ENCODE measurements at places on chromosomes 1 and 21. TPM values are rescaled to one million over a fixed set of nuclear protein-coding genes. Genes with fewer than 3 reads are reported as not detected.

Gene RFX5
- 39.5 TPM for total RNA-seq

Gene OR2L5
- not detected for total RNA-seq

Gene OVAAL
- not detected for total RNA-seq

Gene CDKN2C
- 107 TPM for total RNA-seq

Gene RHEX
- total RNA-seq = not detected

Gene S100A2
- 34.8 TPM for total RNA-seq

Gene DNAJC8
- total RNA-seq = 155 TPM

Gene TSPEAR
- total RNA-seq = not detected

Gene NTRK1
- not detected for total RNA-seq

Gene IGSF3
- total RNA-seq = 5.0 TPM

Gene RGS8
- not detected for total RNA-seq

Gene SLFNL1
- total RNA-seq = not detected

DNA sequence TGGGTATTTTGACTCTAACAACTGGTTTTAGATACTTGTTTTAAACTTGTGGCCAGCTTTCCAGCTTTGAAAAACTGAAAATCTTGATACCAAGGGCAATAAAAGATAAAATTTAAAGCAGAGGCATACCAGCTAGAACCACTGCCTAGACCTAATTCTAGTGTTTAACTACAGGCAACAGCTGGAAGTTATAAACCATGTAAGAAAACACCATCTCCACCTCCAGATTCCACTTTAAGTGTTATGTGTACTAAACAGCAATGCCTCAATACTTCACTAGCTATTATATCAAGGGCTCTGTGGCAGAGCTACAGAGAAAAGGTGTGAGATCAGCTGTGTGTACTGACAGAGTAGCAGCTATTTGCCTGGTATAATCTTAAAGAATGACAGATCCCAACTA is 69.5 kb downstream of the LPAR3 start:
- no peak for DNase-seq

GRCh38 chr1:78408810-78409209 is 82.0 kb upstream of the PTGFR start:
- no peak for DNase-seq

- peak; percentile 73 for DNase-seq
Measured at GRCh38 chr1:45929257-45929687, 125.9 kb downstream of the MAST2 start.

DNA sequence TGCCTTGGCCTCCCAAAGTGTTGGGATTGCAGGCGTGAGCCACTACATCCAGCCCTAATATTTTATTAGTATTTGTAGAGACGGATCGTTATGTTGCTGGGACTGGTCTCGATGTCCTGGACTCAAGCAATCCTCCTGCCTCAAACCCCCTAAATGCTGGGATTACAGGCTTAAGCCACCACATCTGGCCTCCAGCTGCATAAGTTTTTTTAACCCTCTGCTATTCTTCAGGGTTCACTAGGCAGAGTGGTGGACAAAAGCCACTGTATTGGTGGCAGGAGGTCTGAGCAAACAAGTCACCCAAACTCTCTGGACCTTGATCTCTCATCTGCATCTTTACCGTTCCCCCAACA is 10.1 kb upstream of the CLIC4 start:
- DNase-seq = no peak

DNA sequence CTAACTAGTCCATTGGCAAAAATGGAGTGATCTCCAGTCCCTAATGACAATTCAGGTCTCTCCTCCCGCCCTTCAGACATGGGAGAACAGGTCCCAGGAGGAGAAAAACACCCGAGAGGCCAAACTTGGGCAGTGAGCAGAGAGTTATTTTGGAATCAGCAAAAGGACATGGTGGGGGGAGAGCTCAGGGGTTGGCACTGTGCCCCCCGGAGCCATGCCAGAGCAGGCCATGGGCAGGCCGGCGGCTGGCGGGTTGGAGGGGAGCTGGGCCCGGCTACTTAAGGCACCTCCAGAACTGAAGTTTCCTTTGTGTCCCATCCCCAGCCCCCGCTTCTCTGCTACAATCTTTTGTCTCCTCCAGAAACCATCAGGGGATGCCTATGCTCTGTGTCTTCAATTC is 7.1 kb downstream of the LGR6 start:
- no peak for DNase-seq

DNA sequence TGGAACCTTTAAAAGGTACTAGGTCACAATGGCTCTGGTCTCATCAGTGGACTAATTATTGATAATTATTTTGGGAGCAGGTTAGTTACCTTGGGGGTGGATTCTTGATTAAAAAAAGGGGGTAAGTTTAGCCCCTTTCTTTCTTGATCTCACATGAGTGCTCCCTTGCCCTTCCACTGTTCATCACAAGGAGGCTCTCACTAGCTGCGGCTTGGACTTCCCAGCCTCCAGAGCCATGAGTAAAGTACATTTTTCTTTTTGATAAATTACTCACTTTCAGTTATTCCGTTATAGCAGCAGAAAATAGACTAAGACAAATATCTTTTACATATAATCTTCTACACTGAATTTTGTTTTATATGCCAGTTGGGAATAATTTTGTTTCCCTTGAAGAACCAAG is 254.8 kb upstream of the DEPDC1 start:
- no peak for DNase-seq

DNA sequence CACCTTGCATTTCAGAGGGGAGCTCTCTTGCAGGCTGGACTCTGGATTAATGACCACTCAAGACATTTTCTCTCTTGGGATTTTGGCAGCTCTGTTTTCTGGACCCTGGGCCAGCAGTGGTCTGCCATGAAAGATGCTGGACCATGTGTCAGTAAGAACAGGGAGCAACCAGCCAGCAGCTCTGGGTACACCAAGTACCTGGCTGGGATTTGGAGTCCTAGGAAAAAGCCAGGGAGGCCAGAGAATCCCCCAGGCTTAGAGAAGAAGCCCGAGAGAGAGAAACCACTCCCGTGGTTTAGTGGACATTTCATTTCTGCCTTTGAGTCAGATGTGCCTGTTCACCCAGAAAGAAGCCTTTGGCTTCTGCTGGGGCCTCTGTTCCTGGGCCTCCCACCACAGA is 2.5 kb downstream of the NFASC start:
- no peak for DNase-seq

DNA sequence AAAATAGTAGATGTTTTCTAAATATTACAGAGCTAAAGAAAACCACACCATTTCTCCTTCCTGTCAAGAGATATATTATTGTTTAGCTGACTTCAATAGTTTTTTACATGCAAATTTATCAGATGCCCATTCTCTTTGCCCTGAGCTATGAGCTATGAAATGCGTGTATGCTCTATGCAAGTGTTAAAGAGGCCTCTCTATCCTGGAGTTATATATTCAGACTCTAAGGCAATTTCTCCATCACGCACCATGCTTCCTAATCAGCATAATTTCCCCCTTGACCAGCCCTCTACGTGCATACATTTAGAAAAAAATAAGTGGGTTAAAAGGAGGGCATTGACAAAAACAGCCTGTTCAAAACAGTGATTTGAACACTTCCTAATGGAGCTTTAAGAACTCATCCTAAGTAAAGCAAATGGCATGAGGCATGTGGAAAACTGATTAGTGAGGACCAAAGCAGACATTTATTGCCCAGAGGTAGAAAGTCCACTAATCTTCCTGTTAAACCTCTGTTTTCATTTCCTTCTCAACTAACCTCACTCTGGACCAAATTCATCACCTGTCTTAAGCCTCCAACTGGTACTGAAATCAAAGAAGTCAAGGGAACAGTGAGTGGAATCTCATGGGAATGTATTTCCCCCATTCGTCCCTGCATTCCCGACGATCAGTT is 565.8 kb upstream of the PKN2 start:
- no peak for DNase-seq

DNA sequence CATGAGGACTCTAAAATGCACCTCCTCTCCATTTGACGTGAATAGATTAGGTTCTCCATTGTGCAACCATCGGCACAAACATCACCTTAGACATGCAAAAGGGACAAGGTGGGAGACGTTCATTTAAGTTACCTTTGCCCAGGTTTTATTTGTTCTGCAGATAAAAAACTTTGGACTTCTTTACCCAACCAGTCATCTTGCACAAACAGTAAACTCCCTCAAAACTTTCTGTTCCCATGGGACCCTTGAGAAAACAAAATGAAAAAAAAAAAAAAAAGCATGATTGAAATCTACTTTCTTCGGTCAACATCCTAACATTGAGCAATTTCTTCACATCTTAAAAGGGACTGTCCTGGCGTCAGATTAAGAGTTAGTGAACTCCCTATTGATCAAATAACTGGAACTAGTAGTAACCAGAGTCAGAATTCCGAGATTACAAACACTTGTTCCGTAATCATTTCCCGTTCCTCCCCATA is 31.4 kb upstream of the PROX1 start:
- no peak for DNase-seq

GRCh38 chr1:35707601-35708440 is 10.9 kb downstream of the C1orf216 start:
- no peak for DNase-seq

GRCh38 chr1:218488986-218489385 is 143.8 kb downstream of the TGFB2 start:
- DNase-seq = no peak

- DNase-seq = no peak
Measured at GRCh38 chr21:15190412-15190811, 125.6 kb upstream of the NRIP1 start.

- no peak for DNase-seq
Measured at GRCh38 chr1:206510371-206510770, 3.0 kb downstream of the RASSF5 start.

- DNase-seq = no peak
Measured at GRCh38 chr1:56715156-56715555, 70.0 kb downstream of the PRKAA2 start.

GRCh38 chr1:225044258-225044657 is 114.8 kb downstream of the DNAH14 start:
- DNase-seq = no peak

DNA sequence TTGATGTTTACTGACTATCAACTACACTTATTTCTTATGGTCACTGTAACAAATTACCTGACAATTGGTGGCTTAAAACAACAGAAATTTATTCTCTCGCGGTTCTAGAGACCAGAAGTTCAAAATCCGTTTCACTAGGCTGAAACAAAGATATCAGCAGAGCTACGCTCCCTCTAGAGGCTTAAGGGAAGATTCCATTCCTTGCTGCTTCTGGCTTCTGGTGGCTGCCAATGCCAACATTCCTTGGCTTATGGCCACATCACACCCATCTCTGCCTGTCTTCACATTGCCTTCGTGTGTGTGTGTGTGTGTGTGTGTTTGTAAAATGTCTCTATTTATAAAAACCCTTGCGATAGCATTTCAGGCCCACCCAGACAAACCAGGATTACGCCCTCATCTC is 66.4 kb downstream of the LMX1A start:
- peak; percentile 84 for DNase-seq

- DNase-seq = no peak
Measured at GRCh38 chr1:55235722-55236121, 20.6 kb upstream of the USP24 start.

- no peak for DNase-seq
Measured at GRCh38 chr1:208004851-208005250, 93.9 kb upstream of the CD34 start.

GRCh38 chr1:28104866-28105467 is 16.6 kb upstream of the EYA3 start:
- DNase-seq = peak; percentile 6

GRCh38 chr1:36134505-36135329 is 9.7 kb upstream of the COL8A2 start:
- DNase-seq = peak; percentile 57

All from MG63 (cell line).